ENCODE measurements at places on chromosomes 16 and 17. TPM values are rescaled to one million over a fixed set of nuclear protein-coding genes. Genes with fewer than 3 reads are reported as not detected.

DNA sequence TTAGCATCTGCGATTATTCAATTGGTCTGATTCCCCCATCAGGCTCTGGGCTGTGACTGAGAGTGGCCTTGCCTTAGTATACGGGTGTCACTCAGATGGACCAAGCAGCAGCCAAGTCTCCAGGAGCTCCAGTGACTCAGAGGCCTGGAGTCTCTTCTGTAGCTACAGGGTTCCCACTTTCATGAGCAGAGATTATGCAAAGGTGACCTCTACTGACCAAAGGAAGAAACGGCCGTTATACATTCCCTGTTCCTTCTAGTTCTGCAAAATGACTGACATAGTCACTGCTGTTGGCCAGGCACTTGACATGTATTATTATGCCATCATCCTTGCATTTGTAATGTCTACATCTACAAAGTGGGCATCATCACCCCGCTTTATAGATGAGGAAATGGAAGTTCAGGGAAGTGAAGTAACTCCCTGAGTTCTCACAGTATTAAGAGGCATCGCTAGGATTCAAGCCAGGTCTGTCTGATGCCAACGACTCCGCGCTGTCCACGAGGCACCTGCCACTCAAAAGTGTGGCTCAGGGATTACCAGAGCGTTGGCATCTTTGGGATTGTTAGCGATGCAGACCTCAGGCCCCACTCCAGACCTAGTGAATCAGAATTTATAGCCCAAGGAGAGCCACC is 23.3 kb downstream of the SLC38A7 start:
- peak; percentile 77 for DNase-seq
- H3K36me3 ChIP-seq: no peaks in the 10 kb centered on the region
- no peaks in the 10 kb centered on the region for H3K4me1 ChIP-seq
- no peak overlapping the region for H3K4me3 ChIP-seq
- H3K27ac ChIP-seq: no peak overlapping the region

DNA sequence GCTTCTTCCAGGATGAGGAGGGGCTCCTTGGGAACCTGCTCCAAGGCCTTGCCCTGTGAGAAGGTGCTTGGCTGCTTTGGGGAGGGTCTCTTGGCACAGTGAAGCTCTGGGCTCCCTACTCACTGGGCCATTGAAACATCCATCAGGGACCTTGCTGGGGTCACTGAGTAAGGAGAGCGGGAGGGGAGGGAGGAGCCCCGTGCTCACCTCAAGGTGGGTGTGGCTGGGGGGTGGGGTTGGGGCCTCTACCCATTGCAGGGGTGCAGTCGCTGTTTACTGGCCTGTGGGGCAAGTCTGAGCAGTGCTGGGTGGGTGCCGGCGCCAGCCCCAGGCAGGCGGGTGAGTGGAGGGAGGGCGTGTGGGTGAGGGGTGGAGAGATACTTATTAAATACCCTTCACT is 9.9 kb downstream of the TNS4 start:
- no peaks in the 10 kb centered on the region for H3K27me3 ChIP-seq
- no peak overlapping the region for H3K27ac ChIP-seq
- no peaks in the 10 kb centered on the region for H3K4me1 ChIP-seq
- no peaks in the 10 kb centered on the region for H3K36me3 ChIP-seq

DNA sequence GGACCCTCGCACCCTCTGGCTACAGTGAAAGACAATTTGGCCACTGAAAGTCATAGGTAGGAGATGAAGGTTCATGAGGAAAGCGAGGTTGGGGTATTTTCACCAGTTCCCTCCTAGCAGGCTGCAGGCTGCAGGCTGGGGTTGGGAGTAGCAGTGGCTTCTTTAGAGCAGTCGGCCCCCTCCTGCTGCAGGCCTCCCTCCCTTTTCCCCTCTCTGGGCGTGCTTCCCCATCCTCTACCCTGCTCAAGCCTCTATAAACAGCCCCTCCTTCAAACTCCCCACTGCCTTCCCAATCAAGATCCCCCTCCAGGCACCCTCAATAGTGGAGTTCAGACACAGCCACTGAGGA is 41.8 kb downstream of the GAS7 start:
- DNase-seq: peak; percentile 68
- no peak overlapping the region for H3K4me3 ChIP-seq
- no peak overlapping the region for H3K27ac ChIP-seq

DNA sequence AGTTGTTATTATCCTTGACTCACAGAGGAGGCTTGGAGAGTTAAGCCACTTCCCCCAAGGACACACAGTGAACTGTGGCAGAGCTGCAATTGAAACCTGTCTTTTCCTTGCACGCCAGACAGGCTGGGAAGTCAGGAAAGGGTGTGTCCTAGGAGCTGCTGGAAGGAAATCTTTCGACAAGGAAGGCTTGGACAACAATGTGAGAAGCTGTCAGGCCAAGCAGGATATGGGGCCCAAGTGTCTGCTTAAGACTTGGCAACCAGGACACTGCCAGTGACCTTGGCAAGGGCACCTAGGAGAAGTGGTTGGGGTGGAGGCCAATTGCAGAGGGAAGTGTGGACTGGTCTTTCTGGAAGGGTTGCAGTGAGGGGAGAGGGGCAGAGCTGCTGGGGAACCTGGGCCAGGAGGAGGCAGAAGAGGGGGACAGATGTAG is 2.1 kb upstream of the CAMKK1 start:
- no peaks in the 10 kb centered on the region for H3K27me3 ChIP-seq
- no peak overlapping the region for H3K4me3 ChIP-seq
- no peaks in the 10 kb centered on the region for H3K36me3 ChIP-seq
- DNase-seq: no peak
- no peak overlapping the region for H3K27ac ChIP-seq
- H3K4me1 ChIP-seq: no peaks in the 10 kb centered on the region

SERPINF2 gene
- polyA plus RNA-seq: 0.13 TPM
